Neural crest cell (in vitro differentiated cells): ENCODE measurements at places on chromosomes 1 and 21. TPM values are rescaled to one million over a fixed set of nuclear protein-coding genes. Genes with fewer than 3 reads are reported as not detected.

DNA sequence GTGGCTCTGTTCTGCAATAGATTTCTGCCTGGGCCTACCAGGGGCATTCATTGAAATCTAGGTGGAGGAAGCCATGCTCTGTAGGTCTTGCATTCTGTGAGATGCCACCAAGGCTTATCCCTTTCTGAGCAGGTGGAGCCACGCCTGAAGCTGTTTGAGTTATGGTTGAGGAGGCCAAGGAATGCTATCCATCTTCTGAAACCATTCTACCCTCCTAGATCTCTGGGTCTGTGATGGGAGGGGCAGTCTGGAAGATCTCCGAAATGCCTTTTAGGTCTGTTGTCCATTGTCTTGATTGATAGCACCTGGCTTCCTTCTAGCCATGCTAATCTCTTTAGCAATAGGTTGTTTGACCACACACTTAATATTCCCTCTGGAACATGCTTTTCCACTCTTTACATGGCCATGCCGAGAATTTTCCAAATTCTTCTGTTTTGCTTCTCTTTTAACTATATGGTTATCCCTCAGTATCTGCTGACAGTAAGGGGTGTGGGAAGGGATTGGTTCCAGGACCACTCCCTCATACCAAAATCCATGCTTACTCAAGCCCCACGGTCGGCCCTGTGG lies 45.2 kb downstream of the AK4 start:
- no peaks in the 10 kb centered on the region for H3K36me3 ChIP-seq
- H3K4me3 ChIP-seq: no peak overlapping the region
- H3K27me3 ChIP-seq: no peaks in the 10 kb centered on the region

DNA sequence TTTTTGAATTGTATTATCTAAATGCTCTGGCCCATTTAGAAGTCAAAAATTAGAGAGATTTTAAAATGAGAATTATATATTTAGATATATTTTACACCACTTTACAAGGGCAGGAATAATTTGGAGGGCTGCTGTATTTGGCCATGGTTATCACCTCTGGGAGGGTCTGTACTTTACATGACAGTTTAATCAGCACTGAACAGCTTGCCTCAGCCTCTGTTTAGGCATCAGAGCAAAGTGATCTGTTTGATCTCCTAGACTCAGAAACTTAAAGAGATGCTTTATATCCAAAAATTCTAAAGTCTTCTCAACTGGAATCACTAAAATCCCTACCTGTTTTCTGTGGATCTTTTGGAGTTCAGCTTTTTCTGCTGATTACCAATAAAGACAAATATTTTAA lies 5.4 kb upstream of the SPTA1 start:
- DNase-seq: no peak
- no peaks in the 10 kb centered on the region for H3K36me3 ChIP-seq
- H3K4me1 ChIP-seq: no peaks in the 10 kb centered on the region
- H3K27me3 ChIP-seq: peaks cover 15% of the 10 kb centered on the region
- no peak overlapping the region for H3K4me3 ChIP-seq
- H3K27ac ChIP-seq: no peak overlapping the region

DNA sequence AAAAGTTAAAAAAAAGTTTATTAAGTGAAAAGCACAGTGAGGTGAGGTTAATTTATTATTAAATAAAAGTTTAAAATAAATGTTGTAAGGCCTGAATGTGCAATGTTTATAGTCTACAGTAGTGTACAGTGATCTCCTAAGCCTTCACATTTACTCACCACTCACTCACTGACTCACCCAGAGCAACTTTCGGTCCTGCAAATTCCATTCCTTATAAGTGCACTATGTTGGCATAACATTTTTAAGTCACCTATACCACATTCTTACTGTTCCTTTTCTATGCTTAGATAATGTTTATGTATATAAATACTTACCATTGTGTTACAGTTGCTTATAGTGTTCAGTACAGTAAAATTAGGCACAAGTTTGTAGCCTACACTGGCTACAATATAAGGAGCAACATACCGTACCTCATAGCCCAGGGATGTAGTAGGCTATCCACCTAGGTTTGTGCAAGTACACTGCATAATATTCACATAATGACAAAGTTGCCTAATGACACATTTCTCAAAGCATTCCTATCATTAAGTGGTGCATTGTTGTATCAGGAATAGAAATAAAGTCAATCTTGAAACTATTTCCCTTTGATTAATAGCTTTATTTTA lies 426.5 kb upstream of the BRINP3 start:
- no peak for DNase-seq
- H3K36me3 ChIP-seq: no peaks in the 10 kb centered on the region
- no peaks in the 10 kb centered on the region for H3K4me1 ChIP-seq
- H3K27ac ChIP-seq: no peak overlapping the region
- H3K4me3 ChIP-seq: no peak overlapping the region
- H3K27me3 ChIP-seq: no peaks in the 10 kb centered on the region

- no peaks in the 10 kb centered on the region for H3K36me3 ChIP-seq
- H3K27me3 ChIP-seq: no peaks in the 10 kb centered on the region
- no peak overlapping the region for H3K4me3 ChIP-seq
- DNase-seq: peak; percentile 50
- peaks cover 22% of the 10 kb centered on the region for H3K4me1 ChIP-seq
These were observed 87.5 kb upstream of the SGIP1 start for GRCh38 chr1:66446261-66447001.

DNA sequence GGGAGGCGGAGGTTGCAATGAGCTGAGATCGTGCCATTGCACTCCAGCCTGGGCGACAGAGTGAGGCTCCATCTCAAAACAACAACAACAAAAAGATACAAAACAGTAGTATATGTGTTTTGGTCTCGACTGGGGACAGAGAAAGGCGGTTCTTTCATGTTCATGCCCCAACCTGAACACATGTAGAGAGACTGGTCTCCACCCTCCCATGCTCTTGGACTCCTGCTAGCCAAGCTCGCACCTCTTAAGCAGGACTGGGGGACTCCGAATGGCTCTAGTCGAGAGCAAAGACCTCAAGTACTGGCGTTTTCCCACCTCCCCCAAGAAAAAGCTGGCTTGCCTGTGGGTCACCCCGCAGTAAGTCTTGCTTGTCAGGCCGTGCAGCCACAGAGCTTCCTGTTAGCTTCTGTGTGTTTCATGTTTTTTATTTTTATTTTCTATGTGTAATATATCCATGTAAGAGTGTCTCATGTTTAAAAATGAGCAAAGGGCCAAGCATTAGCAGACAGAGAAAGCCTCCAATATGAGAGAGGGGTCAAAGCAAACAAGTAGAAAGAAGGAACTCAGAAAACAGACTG lies 91.6 kb downstream of the SCCPDH start:
- no peaks in the 10 kb centered on the region for H3K36me3 ChIP-seq
- no peak for DNase-seq
- no peak overlapping the region for H3K27ac ChIP-seq
- no peaks in the 10 kb centered on the region for H3K27me3 ChIP-seq
- H3K4me3 ChIP-seq: no peak overlapping the region

GRCh38 chr1:53334312-53334711 lies 6.4 kb upstream of the LRP8 start:
- H3K27ac ChIP-seq: no peak overlapping the region
- no peaks in the 10 kb centered on the region for H3K4me1 ChIP-seq
- no peak for DNase-seq
- H3K4me3 ChIP-seq: no peak overlapping the region
- H3K36me3 ChIP-seq: no peaks in the 10 kb centered on the region

The PRRX1 gene
- 4.1 and 4.6 TPM in 2 replicates for total RNA-seq

The L1TD1 gene
- total RNA-seq: 10.1 and 11.5 TPM in 2 replicates

- H3K36me3 ChIP-seq: no peaks in the 10 kb centered on the region
- H3K4me1 ChIP-seq: no peaks in the 10 kb centered on the region
- peaks cover 2% of the 10 kb centered on the region for H3K27me3 ChIP-seq
- no peak for DNase-seq
- peak overlapping the region; percentile 59 for H3K27ac ChIP-seq
These were observed 28.5 kb downstream of the CCDC185 start for GRCh38 chr1:223421676-223422075.

DNA sequence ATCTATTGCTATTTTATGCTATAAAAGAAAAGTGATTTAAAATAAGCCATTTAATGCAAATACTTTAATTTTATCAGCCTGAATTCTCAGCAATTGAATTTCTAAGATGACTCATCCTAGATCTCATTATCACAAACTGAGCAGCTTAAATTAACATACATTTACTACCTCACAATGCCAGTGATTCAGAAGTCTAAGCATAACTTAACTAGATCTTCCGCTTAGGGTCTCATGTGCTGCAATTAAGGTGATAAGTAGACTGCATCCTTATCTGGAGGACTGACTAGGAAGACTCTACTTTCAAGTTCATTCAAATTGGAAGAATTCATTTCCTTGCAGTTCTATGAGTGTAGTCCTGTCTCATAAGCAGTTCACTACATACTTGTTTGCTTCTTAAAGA lies 286.6 kb downstream of the COL11A1 start:
- H3K4me1 ChIP-seq: no peaks in the 10 kb centered on the region
- H3K4me3 ChIP-seq: no peak overlapping the region
- no peaks in the 10 kb centered on the region for H3K27me3 ChIP-seq
- no peak for DNase-seq
- H3K36me3 ChIP-seq: no peaks in the 10 kb centered on the region
- no peak overlapping the region for H3K27ac ChIP-seq

DNA sequence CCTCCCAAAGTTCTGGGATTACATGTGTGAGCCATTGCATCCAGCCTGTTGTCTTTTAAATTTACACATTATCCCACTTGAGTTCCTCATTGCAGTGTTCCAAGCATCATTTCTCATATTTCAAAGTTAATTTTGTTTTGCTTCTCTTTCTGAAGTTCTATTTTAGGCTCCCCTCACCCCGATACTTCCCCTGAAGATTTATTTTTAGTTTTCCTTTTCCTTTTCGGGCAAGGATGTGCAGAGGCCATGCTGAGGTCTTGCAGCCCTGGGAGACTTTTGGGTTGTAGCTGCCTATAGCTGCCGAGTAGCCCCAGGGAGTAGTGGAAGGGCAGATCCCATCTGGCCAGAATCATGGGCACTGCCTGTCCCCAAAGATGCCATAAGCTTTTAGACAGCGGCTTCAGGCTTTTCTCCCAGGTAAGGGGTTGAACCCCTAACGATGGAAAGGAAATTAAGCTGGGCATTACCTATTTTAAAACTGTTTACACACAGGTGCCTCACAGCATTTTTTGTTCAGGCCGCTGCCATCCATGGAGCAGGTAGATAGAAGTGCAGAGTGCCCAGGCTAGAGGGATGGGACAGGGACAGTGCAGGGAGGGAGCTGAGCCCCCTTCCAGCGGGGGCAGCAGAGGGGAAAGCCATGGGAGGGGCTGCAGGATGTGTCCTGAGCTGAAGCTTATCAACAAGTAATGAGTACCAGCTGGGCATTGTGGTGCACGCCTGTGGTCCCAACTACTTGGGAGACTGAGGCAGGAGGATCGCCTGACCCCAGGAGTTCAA lies 15.9 kb downstream of the PSEN2 start:
- H3K36me3 ChIP-seq: peaks cover 3% of the 10 kb centered on the region
- no peaks in the 10 kb centered on the region for H3K27me3 ChIP-seq
- DNase-seq: no peak

- no peaks in the 10 kb centered on the region for H3K36me3 ChIP-seq
- H3K4me3 ChIP-seq: no peak overlapping the region
- no peak for DNase-seq
- no peaks in the 10 kb centered on the region for H3K27me3 ChIP-seq
These were observed 17.7 kb upstream of the RUNX1 start for GRCh38 chr21:35066824-35067223.

The MCOLN3 gene
- 0.09 TPM in 1 of 2 replicates, not detected in the other for total RNA-seq

The CHI3L1 gene
- not detected in 2 replicates for total RNA-seq

DNA sequence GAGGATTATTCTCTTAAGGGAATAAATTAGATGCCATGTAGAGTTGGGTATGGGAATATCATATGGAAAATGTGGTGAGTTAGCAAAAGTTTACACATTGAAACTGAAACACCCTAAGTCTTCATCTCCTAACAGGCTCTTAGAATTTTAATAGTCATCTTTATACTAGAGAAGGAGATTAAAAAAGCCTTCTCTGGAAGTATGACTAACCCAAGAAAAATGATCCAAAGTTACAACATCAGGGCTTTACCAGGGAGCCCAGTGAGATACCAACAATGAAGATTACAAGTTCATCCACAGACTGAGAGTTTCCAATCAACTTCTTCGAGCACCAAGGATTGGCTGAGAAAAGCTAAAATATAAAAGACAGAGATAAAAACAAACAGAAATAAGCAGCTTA lies 70.0 kb upstream of the KIAA0040 start:
- H3K4me3 ChIP-seq: no peak overlapping the region
- H3K27ac ChIP-seq: no peak overlapping the region
- H3K4me1 ChIP-seq: no peaks in the 10 kb centered on the region
- DNase-seq: no peak
- H3K27me3 ChIP-seq: peaks cover 23% of the 10 kb centered on the region

GRCh38 chr21:34266351-34266750 lies 97.5 kb upstream of the KCNE2 start:
- DNase-seq: no peak
- H3K4me1 ChIP-seq: no peaks in the 10 kb centered on the region
- H3K27me3 ChIP-seq: no peaks in the 10 kb centered on the region

DNA sequence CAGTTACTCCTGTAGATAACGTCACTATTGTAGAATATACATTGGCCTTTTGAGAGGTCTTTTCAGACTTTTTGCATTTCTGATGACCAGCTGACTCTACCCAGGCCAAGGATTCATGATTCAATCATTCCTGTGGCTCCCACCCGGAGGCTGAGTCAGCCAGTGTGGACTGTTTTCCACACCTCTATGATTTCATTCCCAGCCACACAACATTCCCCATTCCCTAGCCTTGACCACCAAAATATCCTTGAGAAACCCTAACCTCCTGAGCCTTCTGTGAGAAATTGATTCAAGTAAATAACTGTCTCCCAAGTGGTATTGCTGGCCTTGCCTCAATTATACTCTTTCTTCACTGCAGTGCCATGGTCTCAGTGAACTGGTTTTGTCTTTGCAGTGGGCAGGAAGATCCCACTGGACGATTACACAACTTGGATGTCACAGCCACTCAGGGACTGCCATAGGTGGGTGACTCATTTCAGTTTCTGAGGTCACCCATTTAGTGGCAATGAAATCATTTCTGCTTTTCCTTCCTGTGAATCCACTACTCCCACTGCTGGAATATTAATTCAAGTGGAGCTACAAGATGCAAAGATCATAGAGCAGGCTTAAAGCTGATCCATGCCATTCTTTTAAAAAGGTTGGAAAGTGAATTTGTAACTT lies 518.6 kb upstream of the ZP4 start:
- H3K4me1 ChIP-seq: no peaks in the 10 kb centered on the region
- DNase-seq: no peak
- H3K27ac ChIP-seq: peak overlapping the region; percentile 8
- no peak overlapping the region for H3K4me3 ChIP-seq

The TNFSF18 gene
- not detected in 2 replicates for total RNA-seq

The IRF6 gene
- 0.05 TPM in 1 of 2 replicates, not detected in the other for total RNA-seq

- no peaks in the 10 kb centered on the region for H3K36me3 ChIP-seq
- H3K27me3 ChIP-seq: peaks cover 47% of the 10 kb centered on the region
- DNase-seq: no peak
- no peak overlapping the region for H3K27ac ChIP-seq
These were observed 20.1 kb downstream of the SIM2 start for GRCh38 chr21:36718951-36719501.

DNA sequence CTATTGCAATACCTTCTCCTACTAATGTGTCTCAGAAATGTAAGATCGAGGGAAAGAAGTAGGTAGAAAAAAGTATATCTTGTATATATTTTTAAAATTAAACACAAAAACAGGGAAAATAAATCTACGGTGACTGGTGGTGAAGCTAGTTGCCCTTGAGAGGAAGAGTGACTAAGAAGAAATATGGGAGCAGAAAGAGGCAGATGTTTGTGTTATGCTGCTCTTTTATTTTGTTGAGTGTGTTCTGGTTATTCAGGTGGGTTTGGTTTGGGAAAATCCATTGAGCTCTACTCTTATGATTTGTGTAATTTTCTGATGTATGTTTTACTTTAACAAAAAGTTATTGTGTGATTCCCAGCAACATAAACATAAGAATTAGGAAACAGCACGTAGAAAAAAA lies 444.9 kb upstream of the B3GALT2 start:
- DNase-seq: no peak
- no peaks in the 10 kb centered on the region for H3K27me3 ChIP-seq
- no peak overlapping the region for H3K4me3 ChIP-seq
- peaks cover 19% of the 10 kb centered on the region for H3K4me1 ChIP-seq
